ENCODE measurements at places on chromosomes 4 and X.

DNA sequence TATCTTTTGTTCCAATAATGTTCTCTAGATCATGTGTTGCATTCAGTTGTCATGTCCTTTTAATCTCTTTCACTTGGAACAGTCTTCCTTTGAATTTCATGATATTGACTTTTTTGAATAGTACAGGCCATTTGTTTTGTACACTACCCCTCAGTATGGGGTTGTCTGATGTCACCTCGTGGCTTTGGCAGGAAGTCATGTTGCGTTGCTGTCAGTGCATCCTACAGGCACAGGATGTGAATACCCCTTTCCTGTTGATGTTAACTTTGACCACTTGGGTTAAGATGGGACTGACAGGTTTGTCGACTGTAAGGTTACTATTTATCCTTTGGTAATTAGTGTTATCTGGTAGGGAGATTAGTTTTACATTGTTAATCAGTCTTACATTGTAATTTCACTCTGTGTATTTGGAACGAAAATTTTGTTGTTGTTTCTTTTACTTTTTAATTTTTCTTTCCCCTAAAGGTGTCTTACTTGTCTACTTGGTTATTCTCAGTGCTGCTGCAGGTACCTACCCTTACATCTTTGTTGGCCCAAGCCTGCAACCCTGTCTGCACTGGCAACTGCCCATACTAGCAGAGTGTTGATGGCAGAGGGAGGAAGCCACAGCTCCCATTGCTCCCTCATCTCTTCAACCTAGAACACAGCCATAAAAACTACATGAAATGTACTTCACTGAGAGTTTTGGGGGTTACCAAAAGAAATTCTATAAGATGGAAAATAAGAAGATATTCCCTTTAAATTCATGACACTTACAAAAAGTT, 14.7 kb upstream of the ATP8A1 start:
- DNase-seq, result no peak

GRCh38 chr4:53608242-53608641, 17.0 kb upstream of the LNX1 start:
- DNase-seq, result no peak

DNA sequence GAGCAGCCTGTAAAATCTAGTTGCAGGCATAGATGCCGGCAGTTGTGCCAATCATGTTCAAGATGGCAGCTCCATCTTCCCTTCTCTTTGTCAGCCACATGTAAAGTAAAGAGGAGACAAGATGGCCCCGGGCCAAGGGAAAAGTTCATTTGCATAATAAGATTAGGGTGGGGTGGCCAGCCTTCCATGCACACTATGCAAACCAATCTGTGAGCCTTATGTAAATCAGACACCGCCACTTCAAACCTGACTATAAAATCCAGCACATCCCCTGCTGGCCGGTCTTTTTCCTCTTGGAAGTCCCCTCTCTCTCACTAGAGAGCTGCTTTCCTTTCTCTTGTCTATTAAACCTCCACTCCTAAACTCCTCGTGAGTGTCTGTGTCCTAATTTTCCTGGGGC, 78.9 kb upstream of the CBR4 start:
- no peak for DNase-seq

DNA sequence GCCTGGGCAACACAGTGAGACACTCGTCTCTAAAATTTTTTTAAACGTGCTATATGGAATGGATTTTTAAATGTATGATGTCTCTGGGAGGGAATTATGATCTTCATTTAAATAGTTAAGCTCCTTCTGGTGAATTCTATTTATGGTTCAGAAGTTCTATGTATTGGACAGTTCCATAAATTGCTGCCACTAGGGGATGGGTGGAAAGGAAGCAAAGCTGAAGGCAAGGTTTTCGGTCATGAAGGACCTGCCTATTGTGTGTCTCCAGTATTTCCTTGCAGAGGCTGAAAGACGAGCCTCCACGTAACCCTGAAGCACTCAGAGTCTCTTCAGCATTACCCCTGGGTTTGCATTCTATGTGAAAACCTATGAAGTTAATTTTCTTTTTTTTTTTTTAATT, 451.5 kb upstream of the FAT1 start:
- no peak for DNase-seq

GRCh38 chr4:135186002-135186401, 984.4 kb upstream of the PABPC4L start:
- DNase-seq, result no peak

GRCh38 chrX:36581030-36581429, 427.1 kb upstream of the FAM47C start:
- no peak for DNase-seq

DNA sequence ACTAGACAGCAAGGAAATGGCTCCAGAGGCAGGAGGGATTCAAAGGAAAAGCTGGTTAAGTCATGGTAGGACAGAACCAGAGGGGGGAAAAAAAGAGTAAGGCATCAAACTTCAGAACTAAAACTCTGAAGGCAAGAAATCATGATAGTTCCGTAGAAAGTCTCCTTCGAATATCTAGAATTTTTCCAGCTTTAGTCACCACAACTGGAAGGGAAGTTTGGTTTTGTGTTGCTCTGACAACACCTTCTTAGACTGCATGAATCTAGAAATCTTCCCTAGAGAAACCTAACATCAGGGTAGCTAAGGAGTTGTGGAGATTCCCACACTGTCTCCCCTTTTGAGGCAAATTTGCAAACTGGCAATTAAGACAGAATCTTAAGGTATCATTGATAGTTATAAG, 33.7 kb downstream of the AMMECR1 start:
- no peak for DNase-seq

GRCh38 chr4:183200453-183200852, 101.4 kb downstream of the WWC2 start:
- DNase-seq, result no peak

- no peak for DNase-seq
These were observed 7.0 kb downstream of the SH3BGRL start for GRCh38 chrX:81208916-81209315.

- no peak for DNase-seq
These were observed 254.5 kb upstream of the ADGRL3 start for GRCh38 chr4:60945641-60946040.

DNA sequence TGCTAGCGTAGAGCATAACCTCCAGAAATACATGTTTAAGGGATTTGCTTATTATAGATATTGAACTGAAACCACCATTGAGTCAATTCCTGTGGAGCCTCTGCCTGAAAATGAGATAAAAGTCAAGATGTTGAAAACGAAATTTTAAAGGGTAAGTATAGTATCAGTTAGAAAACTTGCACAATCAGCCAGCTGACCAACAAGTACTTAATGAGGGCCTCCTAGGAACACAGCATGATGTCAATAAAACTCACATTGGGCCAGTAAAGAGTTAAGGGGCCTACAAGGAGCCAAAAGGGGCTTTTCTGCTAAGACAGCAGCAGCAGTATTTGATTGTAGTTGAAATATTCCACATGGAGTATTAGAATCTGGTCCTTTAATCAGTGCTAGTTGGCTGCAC, 314.1 kb upstream of the PPARGC1A start:
- DNase-seq, result no peak

GRCh38 chrX:13376857-13377549, 57.1 kb upstream of the ATXN3L start:
- DNase-seq, result no peak

DNA sequence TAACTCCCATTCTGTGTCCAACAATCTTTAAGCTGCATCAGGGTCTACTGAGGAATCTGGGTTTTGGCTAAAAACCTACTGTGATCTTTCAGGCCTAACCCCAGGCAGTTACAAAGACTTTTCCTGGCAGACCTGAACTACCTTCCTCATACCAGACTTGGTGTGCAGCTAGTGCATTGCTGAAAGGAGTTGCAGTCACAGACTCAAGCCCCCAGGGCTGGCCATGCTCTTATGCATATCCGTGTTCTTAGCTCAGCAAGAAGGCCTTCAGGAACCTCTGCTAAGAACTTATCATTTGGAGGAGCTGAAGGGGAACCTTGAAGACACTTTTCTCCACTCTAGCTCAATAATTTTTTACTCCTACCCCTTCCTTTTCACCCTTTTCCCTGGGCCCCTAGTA, 147.5 kb downstream of the INPP4B start:
- DNase-seq, result no peak

- no peak for DNase-seq
These were observed 36.7 kb upstream of the STS start for GRCh38 chrX:7110821-7111276.

- DNase-seq, result no peak
These were observed 556.9 kb upstream of the SLIT2 start for GRCh38 chr4:19694812-19695211.

GRCh38 chr4:5126857-5127256, 75.6 kb downstream of the STK32B start:
- no peak for DNase-seq

- DNase-seq, result no peak
These were observed 5.2 kb downstream of the MAP9 start for GRCh38 chr4:155371432-155372043.

DNA sequence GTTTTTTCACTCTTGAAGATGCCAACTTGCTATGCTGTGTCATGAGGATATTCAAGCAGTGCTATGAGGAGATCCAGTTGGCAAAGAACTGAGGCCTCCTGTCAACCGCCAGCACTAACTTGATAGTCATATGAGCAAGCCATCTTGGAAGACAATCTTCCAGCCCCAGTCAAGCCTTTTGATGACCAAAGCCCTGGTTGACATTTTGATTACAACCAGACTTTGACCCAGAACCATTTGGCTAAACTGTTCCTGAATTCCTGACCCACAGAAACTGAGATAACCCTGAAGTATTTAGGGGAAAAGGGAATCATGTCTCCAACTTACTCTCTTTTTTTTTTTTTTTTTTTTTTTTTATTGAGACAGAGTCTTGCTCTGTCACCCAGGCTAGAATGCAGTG, 32.9 kb downstream of the UGDH start:
- no peak for DNase-seq

DNA sequence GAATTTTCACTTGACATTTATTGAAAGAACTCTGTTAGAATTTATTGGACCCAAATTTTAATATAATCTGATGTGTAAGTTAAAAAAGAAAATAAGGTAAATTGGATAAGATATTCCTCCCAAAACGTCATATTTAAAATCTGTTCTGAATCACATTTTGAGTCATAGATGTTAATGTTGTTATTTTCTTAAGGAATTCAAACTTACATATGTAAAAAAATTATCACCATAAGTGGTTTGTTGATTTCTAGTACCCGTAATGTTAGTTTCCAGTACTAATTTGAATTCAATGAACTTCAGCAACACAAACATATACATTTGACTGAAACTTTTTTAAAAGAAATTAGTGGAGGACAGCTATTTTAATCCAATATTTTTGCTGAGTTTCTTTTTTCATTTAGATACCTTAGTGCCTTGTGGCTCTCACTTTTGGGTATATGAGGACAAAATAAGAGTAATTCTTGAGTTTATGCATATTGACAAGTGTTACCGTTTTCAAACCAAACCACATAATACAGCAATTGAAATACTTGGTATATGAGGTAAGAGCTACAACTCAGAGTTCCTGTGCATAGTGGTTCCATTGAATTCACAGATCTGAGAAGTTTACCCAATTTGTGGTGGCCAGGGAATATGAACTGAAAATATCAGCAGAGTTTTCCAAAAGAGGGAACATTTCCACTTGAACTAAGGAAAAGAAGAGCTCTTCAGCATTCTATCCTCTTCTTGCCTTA, 71.8 kb downstream of the C4orf46 start:
- DNase-seq, result no peak

DNA sequence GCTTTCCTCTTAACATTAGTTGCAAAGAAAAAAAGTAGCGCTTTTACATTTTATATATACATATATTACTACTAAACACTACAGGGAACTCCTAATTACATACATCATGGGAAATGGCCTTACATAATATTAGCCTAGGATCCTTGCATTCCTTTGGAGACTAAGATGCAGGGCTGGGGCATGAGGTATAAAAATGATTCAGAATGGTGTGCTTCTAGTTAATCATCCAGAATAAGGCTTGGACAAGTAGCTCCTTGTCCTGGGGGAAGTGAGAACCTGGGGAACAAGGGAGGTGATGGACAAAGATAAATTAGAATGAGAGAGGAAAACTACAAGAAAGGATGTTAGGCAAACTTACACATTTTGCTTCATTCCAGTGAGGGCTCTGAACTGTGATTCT, 3.0 kb upstream of the GUCY2F start:
- no peak for DNase-seq

GRCh38 chr4:117664706-117665444, 369.4 kb upstream of the NDST3 start:
- no peak for DNase-seq

DNA sequence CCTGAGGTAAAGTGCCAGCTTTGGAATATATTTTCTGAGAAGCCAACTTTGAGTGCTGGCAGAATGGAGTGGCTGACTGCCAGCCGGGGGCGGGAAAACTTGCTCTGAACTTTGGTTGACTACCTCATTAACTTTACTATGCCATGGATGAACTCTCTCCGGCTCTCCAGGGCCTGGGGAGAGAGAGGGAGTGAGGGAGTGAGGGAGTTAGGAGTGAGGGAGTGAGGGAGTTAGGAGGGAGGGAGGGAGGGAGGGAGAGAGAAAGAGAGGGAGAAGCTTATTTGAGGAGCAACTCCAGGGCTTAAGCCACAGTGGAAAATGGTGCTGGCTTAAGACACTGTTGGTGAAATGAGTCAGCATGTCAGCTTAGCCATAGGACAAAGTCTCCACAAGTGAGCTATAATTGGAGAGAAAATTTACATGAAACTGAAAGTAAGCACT, 280.9 kb upstream of the RPS6KA3 start:
- peak; percentile 52 for DNase-seq

DNA sequence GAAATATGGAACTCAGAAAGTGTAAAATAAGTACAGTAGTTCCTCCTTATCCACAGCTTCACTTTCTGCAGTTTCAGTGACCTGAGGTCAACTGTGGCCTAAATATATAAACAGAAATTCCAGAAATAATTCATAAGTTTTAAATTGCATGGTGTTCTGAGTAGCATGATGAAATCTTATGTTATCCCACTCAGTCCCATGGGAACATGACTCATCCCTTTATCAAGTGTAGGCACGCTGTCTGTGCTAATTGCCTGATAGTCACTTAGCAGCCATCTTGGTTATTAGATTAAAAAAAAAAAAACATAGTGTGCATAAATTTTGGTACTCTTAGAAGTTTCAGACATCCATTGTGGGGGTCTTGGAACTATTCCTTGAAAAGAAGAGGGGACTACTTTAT, 983.4 kb upstream of the ADGRL3 start:
- DNase-seq, result no peak

DNA sequence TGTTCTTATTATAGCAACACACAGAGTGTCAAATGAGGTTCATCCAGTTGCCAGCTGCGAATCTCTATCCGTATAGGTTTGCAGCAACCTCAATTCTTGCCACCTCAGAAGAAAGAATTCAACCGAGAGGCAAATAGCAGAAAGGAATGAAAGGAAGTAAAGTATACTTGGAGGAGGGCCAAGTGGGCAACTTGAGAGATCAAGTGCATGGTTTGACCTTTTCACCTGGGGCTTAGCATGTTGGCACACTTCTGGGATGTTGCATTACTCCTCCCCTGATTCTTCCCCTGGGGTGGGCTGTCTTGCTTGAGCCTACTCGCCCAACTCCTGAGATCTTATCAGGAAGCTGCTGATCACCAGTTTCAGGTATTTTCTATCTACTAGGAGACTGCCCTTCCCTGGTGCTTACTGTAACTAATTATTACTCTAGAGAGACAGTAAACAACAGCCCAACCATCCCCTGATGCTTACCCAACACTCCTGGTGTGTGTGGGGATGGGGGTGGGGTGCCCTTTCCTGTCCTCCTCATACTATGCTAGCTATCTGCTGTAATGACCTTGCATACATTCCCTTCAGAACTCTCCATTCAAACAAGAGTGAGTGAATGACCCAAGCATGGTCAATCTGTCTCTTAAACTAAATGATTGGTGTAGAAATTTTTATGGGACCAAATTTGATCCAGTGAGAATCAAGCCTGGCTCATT, 7.3 kb upstream of the TMEM33 start:
- DNase-seq, result no peak
